ENCODE measurements at places on chromosomes 16 and 17. TPM values are rescaled to one million over a fixed set of nuclear protein-coding genes. Genes with fewer than 3 reads are reported as not detected.

PRAC2 gene
- not detected for total RNA-seq

ALDH3A1 gene
- total RNA-seq, result 0.49 TPM

CTRB1 gene
- not detected for total RNA-seq

KRT36 gene
- total RNA-seq, result not detected

TOM1L1 gene
- 10.1 TPM for total RNA-seq

EVI2B gene
- total RNA-seq, result 0.49 TPM

HS3ST3A1 gene
- 0.74 TPM for total RNA-seq

TNS4 gene
- total RNA-seq, result not detected

BCL7C gene
- 27.0 TPM for total RNA-seq

CLDN9 gene
- not detected for total RNA-seq

SULT1A2 gene
- 0.25 TPM for total RNA-seq

HES7 gene
- 0.98 TPM for total RNA-seq

ATF7IP2 gene
- total RNA-seq, result 8.4 TPM

DPEP1 gene
- total RNA-seq, result 4.2 TPM

CCDC144A gene
- total RNA-seq, result 34.9 TPM

CCL15 gene
- not detected for total RNA-seq

CCL14 gene
- total RNA-seq, result not detected

Data from temporal lobe (tissue), 4 donors.